Urinary bladder (tissue), 4 donors: ENCODE measurements at places on chromosomes 7 and 10. TPM values are rescaled to one million over a fixed set of nuclear protein-coding genes. Genes with fewer than 3 reads are reported as not detected.

- DNase-seq = no peak
Observed at GRCh38 chr10:119496273-119496672, 46.2 kb downstream of the RGS10 start.

- DNase-seq = no peak
Observed at GRCh38 chr10:72173619-72174296, 42.1 kb upstream of the ANAPC16 start.

DNA sequence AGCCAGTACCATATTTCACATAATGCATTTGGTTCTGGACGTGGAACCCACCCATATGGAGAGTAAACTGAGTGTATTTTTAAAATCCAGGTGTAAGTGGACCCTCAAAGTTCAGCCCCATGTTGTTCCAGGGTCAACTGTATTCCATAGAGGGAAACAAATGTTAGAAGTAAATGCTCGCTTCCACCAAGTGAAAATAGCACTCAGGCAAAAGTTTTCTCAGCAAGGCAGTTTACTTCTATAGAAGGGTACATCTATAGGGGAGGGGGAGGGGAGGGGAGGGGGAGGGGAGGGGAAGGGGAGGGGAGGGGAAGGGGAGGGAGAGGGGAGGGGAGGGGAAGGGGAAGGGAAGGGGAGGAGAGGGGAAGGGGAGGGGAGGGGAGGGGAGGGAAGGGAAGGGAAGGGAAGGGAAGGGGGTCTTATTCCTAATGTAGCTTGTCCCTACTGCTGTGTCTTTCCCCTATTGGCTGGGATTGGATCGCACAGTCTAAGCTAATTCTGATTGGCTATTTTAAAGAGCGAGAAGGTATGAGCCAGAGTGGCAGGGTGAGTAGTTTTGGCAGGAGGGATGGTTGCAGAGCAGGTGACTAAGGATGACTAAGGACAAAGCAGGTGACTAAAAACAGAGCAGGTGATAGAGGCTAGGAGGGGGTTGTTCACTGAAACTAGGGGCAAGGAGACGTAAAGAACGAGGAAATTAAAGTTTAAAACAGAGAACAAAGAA, 29.1 kb downstream of the GARIN1A start:
- no peak for DNase-seq

- no peak for DNase-seq
Observed at GRCh38 chr7:34991938-34992840, 45.1 kb downstream of the DPY19L1 start.

DNA sequence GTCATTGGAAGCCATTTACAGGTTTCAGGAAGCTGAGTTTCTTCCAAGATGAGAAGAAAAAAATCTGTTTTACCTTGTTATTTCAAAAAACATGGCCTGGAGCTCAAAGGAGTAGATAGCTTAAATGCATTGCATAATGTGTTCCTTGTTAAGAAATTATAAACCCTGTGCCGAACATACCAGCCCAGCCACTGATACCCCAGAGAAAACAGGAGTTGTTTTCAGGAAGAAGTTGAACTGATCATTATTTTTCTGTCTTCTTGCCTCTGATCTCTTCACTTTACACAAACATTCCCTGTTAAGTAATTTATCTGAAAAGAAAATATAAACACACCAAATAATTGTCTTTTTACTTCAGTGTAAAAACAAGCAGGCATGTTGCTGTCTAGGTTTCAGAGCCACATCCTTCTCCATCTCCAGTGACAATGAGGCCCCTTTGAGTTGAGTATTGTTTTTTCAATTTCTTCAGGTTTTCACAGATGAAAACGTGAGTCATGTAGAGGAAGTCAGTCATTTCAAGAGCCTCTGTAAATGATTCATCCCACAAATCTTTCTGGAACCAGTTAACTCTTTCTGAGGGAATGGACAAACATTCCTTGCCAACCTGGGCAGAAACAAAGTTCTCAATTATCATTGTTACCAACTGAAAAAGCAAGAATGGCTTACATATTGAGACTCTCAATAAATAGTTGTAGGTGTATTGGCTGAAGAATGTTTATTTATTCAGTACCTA, 244.2 kb downstream of the IPMK start:
- DNase-seq = no peak

DNA sequence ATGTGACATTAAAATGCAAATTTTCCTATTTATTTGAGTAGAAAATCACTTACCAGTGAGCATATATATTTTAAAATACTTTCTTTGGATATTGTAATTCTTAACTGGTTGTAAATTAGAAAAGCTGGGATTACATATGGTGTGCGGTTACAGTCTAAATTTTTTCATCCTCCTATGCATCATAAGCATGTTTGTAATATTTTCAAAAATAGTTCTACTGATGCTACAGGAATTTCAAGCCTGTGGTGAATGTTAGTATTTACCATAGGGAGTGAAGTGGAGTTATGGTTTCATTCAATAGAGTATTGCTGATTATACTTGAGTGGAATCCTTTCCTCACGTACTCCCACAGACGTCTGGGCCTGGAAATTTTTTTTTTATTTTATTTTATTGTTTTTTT, 34.6 kb upstream of the ST7 start:
- no peak for DNase-seq

GRCh38 chr10:59984415-59984814, 78.1 kb upstream of the CCDC6 start:
- no peak for DNase-seq

DNA sequence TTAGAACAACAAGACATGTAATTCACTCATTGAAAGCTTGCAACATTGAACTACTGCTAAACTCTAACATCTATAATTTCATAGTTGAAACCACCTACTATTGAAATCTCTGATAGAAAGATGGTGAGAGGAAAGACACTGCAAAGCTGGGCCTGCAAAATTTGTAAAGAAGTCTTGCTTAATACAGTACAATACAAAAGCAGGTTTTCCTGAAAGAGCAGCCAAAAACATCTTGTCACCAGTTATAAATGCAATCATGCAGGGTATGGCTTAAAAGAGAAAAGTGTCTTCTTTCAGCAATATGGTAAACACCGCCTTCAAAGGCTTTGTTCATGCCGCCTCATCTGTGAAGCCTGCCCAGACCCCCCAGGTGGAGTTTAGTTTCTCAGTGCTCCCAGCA, 109.2 kb downstream of the ANK3 start:
- DNase-seq = no peak

EBLN1 gene
- not detected for total RNA-seq

SNX10 gene
- 7.1 TPM for total RNA-seq

MYL10 gene
- 0.63 TPM for total RNA-seq

ABCC2 gene
- total RNA-seq = 2.3 TPM

IGFBP3 gene
- 150 TPM for total RNA-seq
